Central memory CD4-positive, alpha-beta T cell (primary cell): ENCODE measurements at places on chromosomes 3 and 15.

GRCh38 chr3:47473391-47473790 is 2.4 kb downstream of the SCAP start:
- DNase-seq = no peak

DNA sequence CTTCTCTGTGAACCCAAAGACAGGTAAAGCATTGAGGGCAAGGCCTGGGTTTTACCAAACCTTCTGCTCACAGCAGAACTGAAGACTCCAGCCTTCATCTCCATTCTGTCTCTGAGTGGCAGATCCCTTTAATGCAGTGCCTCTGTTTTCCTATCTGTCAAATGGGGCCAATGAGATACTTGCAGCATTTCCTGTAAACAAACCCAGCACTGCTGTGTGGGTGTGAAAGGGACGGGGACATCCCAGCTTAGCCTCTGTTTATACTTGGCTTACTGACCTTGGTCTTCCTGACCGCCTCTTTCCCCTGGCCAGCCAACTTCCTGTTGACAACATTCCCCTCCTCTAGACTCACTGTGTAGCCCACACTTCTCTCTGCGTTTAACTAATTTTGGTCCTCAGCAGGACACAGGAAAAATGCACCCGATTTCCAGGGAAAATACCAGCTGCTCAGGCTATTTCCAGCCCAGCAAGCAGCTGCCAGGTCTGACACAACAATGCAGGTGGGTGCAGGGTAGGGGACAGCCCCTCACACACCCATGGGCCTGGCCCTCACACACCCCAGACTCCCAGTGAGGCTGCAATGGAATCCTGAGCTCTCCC is 105.9 kb upstream of the HERC1 start:
- DNase-seq = no peak

- no peak for DNase-seq
Measured at GRCh38 chr3:165549037-165549436, 288.2 kb downstream of the BCHE start.

DNA sequence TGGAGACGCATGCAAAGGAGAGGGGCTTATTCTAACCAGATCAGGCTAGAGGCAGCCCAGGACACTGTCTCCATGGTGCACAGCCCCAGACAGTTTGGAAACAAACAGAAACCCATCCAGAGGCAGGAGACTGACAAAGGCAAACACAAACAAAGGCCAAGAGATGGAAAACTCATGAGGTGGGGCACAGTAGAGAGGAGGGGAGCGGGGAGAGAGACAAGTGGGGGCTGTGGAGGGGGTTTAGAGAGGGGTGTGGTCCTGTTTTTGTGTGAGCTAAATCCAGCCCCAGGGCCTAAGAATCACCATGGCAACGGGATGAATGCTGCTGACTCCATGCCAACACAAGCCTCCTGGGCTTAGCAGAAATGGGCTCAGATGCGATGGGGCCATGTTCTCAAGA is 32.3 kb downstream of the PARP16 start:
- DNase-seq = no peak

- no peak for DNase-seq
Measured at GRCh38 chr3:99686469-99686868, 48.1 kb downstream of the COL8A1 start.

DNA sequence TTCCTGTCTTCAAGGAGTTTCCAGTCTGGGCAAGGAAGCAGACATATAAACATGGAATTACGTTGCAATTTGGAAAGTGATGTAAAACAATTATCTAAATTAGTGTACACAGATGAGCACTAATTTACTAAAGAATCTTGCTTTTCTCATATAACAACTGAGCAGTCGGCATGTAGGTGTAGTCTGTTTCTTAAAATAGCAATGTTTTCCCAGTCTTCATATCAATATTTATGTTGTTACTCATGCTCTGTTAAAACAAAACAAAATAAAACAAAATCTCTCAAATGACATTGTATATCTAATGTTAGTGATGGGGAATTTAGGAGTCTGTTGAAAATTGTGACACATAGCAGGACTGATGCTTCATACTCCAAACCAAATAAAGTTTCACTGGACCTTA is 75.6 kb downstream of the SAMMSON start:
- DNase-seq = no peak

GRCh38 chr15:45320581-45321205 is 57.7 kb downstream of the GATM start:
- no peak for DNase-seq

GRCh38 chr15:57820119-57820518 is 113.6 kb downstream of the POLR2M start:
- no peak for DNase-seq

DNA sequence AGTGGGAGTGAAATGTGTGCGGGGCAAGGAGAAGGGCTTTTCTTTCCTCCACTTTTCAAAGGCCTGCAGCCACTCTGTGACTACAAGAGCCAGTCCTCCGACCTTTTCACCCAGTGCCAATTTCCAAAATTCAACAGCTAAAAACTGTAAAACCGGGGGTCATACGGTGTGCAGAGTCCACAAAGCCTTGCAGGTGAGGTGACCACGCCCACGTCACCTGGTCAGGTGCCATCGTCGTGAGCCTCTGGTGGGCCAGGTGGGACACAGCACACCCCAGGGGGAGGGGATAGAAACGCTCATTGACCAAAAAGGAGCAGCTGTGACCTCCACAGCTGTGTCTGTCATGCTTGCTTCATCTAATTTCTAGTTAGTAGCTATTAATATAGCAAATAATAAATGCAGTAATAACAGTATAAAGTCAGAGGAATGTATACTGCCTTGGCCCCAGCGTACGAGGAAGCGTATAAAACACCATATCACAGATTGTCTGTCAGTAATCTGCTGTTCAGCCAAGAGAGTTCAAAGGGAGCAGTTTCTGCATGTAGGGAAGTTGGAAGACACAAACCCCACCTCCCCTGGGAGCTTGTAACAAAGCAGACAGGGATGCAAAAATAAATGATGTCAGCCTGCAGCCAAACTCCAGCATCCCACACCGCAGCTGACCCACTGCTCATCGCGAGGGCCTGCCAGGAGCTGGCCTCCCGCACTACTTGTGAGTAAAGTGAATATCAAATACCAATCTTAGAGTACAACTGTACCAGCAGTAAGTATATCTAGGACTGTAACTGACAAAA is 86.7 kb downstream of the VGLL4 start:
- no peak for DNase-seq

DNA sequence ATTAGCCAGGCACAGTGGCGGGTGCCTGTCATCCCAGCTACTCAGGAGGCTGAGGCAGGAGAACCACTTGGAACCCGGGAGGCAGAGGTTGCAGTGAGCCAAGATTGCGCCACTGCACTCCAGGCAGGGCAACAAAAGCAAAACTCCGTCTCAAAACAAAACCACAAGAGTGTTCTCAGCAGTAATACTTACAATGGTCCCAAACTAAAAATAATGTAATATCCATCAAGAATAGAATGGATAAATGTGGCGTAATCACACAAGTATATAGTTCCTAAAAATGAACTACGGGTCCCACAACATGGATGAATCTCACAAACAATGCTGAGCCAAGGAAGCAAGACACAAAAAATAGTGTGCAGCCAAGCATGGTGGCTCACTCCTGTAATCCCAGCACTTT is 39.2 kb downstream of the STAG1 start:
- no peak for DNase-seq
